Left lung (tissue), 14 donors: ENCODE measurements at places on chromosomes 13 and 19. TPM values are rescaled to one million over a fixed set of nuclear protein-coding genes. Genes with fewer than 3 reads are reported as not detected.

The RFX1 gene
- polyA plus RNA-seq: 9.6 TPM

The RNF113B gene
- polyA plus RNA-seq: not detected

DNA sequence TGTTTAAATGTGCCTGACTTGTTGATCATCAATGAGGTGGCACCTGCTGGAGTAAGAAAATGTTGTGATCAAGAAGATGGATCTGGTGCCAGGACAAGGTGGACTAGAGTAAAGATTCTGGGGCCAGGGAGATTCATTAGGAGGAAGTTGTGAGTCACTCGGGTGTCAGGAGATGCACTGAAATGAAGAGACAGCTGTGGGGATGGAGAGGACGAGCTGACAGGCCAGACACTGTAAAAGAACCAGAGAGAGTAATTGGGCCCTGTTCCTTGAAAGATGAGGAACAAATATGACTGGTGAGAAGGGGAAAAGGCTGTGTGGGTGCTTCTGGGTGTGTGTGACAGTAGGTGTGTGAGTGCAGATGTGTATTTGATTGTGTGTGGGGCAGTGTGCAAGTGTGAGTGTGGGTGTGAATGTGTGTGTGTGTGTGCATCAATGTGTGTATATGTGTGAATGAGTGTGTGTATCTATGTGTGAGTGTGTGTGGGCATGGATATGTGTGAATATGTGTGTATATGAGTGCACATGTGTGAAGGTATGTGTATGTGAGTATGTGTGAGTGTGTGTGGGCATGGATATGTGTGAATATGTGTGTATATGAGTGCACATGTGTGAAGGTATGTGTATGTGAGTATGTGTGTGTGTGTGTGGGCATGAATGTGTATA is 260.5 kb downstream of the RFC3 start:
- no peak for DNase-seq

- no peak for DNase-seq
Observed at GRCh38 chr13:26679411-26680122, 81.0 kb downstream of the GPR12 start.

The GAMT gene
- polyA plus RNA-seq: 19.4 TPM

The SIAH3 gene
- 0.11 TPM for polyA plus RNA-seq

GRCh38 chr19:15225760-15226159 is 6.5 kb downstream of the EPHX3 start:
- no peak for DNase-seq
